Frontal cortex (tissue), 4 donors: ENCODE measurements at places on chromosomes 7 and 10.
A peak's percentile ranks its signal among the peaks of the same experiment; 100 is the strongest.

DNA sequence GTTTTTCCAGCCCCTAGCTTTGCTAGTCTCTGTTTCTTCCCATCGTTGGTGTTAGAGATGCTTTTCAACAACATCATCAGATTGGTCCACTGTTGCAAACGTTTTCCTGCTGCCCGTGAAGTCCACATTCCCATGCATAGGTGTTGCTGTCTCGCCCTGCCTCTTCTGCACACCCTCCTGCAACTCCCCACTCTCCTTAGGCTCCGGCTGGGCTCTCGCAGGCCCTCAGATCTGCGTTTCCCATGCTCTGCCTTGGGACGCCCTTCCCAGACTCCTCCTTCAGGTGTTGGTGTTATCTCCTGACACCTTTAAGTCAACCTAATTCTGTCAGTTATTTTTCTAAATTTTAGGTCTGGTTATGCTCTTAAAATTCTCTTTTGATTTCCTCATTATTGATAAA lies 55.0 kb downstream of the ZMYND11 start:
- no peak for DNase-seq

- no peak for DNase-seq
Observed at GRCh38 chr7:106065575-106066500, 46.3 kb downstream of the SYPL1 start.

DNA sequence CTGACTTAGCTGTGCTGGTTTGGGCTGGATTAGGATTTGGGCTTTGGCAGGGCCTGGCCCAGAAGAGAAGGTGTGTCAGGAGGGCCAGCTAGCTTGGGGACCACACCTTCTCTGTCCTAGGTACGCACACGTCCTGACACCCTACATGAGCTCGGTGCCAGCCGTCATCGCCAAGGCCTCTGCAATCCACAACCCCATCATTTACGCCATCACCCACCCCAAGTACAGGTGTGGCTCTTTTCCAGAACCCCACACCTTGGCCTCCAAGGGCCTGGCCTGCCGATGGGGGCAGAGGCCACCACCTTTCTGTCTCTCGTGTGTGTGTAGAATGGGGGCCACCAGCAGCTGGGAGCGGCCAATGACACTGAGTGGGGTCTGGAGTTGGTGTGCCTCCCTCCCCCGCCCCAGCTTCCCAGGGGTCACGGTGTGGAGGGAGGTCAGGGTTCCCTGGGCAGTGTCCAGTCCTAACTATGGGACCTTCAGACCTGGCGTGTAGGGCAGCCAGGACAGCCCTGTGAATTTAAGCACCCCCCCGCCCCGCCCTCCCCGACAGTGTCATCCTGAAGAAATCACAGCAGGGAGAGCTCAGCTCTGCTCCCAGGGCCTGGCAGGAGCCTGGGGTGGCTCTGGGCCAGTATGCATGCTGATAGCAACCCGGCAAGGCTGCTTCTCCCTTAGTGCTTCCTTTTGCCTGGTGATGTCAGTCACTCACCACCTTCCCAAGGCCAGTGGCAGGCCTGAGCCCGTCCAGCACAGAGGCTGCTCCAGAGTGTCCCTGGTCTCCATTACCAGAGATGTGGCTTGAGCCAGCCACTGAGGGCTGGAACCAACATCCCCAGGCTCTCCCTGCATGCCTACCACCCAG lies 6.9 kb upstream of the LDB3 start:
- no peak for DNase-seq

- no peak for DNase-seq
Observed at GRCh38 chr7:113198226-113198625, 79.9 kb upstream of the SMIM30 start.

- no peak for DNase-seq
Observed at GRCh38 chr7:147777309-147777708, 813.3 kb upstream of the C7orf33 start.

DNA sequence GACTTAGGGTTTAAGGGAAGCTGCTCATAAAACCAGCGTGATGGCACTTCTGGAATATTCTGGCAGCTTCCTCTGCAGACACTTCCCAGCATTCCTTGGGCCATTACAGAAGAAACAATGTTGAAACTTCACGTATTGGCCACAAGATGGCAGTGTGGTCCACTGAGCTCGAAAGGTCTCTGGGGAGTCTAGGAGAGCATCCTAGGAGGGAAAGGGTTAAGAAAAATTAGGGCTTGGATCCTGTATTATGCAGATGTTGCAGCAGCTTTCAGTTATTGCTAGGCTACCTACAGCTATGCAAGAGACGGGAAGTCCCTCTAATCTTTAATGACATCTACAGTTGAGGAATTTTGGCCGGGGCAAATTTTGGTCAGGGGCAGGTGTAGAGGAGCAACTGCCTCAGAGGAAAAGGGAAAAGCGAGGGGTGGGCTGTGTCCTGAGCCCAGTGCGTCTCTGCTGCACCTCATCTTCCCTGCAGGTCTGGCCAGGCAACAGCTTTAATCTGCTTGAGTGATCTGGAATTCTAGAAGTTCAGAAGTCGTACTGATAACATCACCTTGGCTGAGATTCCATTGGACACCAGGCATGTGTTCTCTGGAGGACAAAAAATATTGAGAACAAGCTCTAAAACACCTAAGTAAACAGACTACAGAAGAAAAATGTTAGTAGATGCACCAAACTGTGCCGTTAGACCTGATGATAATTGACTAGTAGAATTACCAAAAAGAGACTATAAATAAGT lies 220.8 kb upstream of the PRSS58 start:
- DNase-seq = no peak

DNA sequence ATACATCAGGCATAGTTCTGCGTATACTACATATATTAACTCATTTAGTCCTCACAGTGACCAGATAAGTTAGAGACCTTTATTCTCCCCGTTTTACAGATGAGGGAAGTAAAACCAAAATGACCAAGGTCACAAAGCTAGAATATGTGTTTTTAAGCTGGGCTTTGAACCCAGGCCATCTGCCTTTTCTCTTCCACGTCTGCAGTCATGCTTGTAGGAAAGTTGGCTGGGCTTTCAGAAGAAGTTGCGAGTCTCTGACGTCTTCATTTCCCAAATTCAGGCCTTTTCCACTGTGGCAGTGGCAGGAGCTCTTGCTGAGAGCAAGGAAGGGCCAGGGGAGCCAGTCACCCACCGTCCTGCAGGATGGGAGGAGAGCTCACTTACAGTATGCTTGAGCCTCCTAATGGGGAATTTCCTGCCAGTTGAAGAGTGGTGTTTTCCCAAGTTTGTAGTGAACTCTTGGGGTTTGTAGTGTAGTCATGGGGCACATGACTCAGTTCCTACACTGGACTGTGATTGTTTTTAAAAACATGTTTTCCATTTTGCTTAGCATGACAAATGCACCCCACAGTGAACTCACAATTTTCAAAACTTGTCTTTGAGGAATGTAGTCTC lies 34.2 kb downstream of the CYP17A1 start:
- no peak for DNase-seq

DNA sequence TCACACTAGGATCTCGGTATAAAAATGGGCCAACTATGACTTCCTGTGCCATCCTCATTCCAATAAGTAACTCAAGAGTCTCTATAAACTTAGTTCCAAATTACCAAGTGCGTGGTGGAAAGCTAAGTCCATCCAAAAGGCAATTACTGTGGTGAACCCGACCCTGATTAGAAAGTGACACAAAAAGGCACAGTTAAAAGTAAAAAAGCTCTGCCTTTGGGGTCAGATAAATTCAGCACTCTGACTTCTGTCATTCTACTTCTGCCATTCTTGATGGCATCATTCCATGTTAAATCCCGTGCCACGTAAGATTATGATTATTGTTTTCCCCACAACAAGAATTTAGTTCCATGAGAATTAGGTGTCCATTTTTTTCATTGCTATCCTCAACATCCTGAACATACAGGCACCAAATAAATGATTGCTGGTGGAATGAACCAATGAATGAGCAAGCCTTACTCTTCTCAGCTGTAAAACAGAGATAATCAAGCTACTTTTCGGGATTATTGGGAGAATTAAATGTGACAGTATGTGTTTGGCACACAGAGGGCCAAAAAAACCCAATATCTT lies 877 bp downstream of the NCOA4 start:
- no peak for DNase-seq

- no peak for DNase-seq
Observed at GRCh38 chr10:5871596-5871995, 18.1 kb downstream of the ANKRD16 start.

DNA sequence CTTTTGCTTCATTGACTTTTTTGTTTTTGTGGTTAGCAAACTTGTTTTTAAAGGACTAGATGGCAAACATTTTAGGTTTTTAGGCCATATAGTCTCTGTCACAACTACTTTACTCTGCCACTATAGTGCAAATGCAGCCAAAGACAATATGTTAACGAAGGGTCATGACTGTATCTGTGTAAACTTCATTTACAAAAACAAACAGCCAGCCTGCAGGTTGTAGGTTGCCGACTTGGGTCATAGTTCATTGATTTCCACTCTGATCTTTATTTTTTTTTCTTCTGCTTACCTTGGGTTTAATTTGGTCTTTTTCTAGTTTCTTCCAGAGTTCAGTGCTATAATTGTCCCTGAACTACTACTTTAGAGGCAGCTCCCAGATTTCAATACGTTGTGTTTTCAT lies 120.0 kb downstream of the ARHGAP22 start:
- DNase-seq = no peak

DNA sequence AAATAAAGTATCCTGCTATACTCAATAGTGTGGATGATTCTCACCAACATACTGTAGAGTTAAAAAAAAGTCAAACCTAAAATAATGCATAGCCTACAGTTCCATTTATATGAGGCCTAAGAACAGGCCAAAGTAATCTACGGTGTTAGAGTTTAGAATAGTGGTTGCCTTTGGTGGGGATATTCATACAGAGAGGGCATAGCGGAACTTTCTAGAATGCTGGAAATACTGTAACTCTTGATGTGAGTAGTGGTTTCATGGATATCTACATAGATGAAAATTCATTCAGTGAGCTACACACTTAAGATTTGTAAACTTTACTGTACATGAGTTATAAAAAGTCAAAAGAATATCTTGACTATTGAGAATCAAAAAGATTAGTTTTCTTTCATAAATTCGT lies 349.9 kb upstream of the NFE2L3 start:
- no peak for DNase-seq

- no peak for DNase-seq
Observed at GRCh38 chr7:155032978-155033377, 30.1 kb upstream of the PAXIP1 start.

GRCh38 chr7:142477079-142477651 lies 219.3 kb upstream of the PRSS58 start:
- no peak for DNase-seq

- no peak for DNase-seq
Observed at GRCh38 chr10:114346176-114347031, 57.9 kb downstream of the AFAP1L2 start.

- DNase-seq = no peak
Observed at GRCh38 chr7:55413442-55413841, 48.3 kb downstream of the LANCL2 start.

GRCh38 chr10:8336629-8337331 lies 282.3 kb downstream of the GATA3 start:
- no peak for DNase-seq

- DNase-seq = peak; percentile 42
Observed at GRCh38 chr10:25758041-25758457, 176.0 kb upstream of the MYO3A start.

DNA sequence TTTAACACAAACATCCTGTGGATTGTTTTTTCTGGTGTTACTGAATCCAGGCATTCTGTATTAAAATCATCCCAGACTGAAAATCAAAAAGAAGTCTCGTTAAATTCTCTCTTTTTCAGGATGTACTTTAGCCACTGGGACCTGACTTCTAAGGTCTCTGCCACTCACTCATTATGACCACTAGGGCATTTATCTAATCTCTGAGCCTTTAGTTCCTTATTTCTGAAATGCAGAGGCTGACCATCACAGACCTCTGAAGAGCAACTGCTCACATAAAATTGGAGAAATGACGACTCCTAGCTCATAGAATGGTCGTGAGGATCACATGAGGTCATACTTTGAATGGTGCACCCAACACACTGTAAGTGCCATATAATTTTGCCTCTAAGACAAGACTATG lies 63.2 kb downstream of the KCNMA1 start:
- DNase-seq = no peak

GRCh38 chr10:123643315-123643714 lies 22.8 kb upstream of the GPR26 start:
- DNase-seq = no peak

GRCh38 chr7:73991522-73992100 lies 36.4 kb upstream of the ELN start:
- no peak for DNase-seq

GRCh38 chr10:72449941-72450441 lies 95.3 kb upstream of the DNAJB12 start:
- no peak for DNase-seq

DNA sequence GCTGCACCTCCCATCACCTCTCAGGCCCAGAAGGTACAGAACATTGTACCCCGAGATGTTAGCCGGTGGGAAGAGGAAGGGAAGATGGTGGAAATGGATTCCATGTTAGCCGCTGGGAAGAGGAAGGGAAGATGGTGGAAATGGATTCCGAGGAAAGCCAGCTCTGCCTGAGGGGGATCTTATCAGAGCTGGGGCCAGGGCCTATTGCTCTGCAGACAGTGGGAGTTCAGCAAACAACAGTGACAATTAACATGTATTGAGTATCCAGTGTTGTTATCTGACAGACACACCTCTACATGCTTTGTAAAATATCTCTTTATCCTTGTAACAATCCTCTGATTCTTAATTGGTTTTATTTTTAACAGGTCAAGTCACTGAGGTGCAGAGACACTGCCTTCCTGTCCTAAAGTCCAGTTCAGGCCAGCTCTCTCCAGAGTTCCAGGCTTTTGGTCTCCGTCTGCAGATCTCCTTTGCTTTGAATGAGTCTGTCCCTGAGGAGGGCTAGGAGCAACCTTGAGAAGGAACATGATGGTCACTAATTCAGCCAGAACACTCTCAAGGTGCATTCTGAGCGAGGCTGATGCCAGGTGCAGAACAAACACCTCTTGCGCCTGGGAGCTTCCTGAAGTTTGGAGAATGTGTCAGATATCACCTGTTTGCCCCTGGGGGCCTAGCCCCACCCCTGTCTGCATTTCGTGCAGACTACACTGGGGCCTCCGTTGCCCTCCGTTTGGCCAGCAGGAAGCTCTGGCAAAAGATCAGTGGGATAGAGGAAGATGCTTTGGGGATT lies 82.4 kb upstream of the PODXL start:
- no peak for DNase-seq

GRCh38 chr7:105261689-105262088 lies 127.0 kb downstream of the SRPK2 start:
- no peak for DNase-seq

DNA sequence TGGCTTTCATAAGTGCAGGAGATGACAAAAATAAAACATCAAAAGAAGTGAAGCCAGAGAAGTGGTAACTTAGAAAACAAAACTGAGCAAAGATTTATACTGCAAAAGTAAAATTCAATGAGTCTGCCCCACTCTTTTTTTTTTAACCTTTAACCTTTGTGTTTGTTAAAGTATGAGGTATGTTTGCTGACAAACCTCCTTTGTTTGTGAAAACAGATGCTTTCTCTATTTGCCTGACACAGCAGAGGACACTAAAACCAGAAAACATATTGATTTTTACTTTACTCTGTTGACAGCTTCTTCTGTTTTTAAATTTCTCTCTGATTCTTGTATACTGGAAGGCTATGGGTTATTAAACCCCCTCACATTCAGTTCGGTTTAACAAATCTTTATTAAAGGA lies 57.6 kb downstream of the SGMS1 start:
- DNase-seq = no peak

- DNase-seq = peak; percentile 86
Observed at GRCh38 chr10:7525314-7526016, 114.6 kb upstream of the SFMBT2 start.

GRCh38 chr7:75711076-75711475 lies 27.7 kb downstream of the HIP1 start:
- DNase-seq = no peak
